Vein endothelial cell (primary cell): ENCODE measurements at places on chromosomes 2 and 18. TPM values are rescaled to one million over a fixed set of nuclear protein-coding genes. Genes with fewer than 3 reads are reported as not detected.

Gene COL3A1
- 6.2 and 11.0 TPM in 2 replicates for total RNA-seq

Gene RAX
- total RNA-seq = not detected in 2 replicates

Gene MGAT5
- 62.6 and 71.5 TPM in 2 replicates for total RNA-seq

Gene DYSF
- 148 and 182 TPM in 2 replicates for total RNA-seq

Gene PLEK
- under 0.01 and 0.10 TPM in 2 replicates for total RNA-seq

Gene NYAP2
- total RNA-seq = not detected in 2 replicates

Gene NGEF
- total RNA-seq = 0.10 TPM in 1 of 2 replicates, not detected in the other

Gene SPATA3
- not detected in 2 replicates for total RNA-seq

Gene SLC5A7
- total RNA-seq = not detected in 2 replicates

Gene RFTN2
- total RNA-seq = 5.9 and 9.1 TPM in 2 replicates

Gene RPL37A
- total RNA-seq = 952 and 1,149 TPM in 2 replicates

Gene MLPH
- 1.1 TPM in 1 of 2 replicates, not detected in the other for total RNA-seq

Gene KLHL41
- total RNA-seq = 0.19 TPM in 1 of 2 replicates, not detected in the other

Gene NRBP1
- total RNA-seq = 138 and 167 TPM in 2 replicates

Gene ERFE
- 0.33 and 0.48 TPM in 2 replicates for total RNA-seq
